ENCODE measurements at places on chromosomes 2 and 18. TPM values are rescaled to one million over a fixed set of nuclear protein-coding genes. Genes with fewer than 3 reads are reported as not detected.

The DLGAP1 gene
- total RNA-seq: 0.09 TPM

The TANC1 gene
- 29.4 TPM for total RNA-seq

The SULT1C2 gene
- total RNA-seq: 0.57 TPM

The FSHR gene
- not detected for total RNA-seq

The TUBA3D gene
- not detected for total RNA-seq

- no peak for DNase-seq
Measured at GRCh38 chr18:67132919-67133318, 383.6 kb downstream of the DSEL start.

DNA sequence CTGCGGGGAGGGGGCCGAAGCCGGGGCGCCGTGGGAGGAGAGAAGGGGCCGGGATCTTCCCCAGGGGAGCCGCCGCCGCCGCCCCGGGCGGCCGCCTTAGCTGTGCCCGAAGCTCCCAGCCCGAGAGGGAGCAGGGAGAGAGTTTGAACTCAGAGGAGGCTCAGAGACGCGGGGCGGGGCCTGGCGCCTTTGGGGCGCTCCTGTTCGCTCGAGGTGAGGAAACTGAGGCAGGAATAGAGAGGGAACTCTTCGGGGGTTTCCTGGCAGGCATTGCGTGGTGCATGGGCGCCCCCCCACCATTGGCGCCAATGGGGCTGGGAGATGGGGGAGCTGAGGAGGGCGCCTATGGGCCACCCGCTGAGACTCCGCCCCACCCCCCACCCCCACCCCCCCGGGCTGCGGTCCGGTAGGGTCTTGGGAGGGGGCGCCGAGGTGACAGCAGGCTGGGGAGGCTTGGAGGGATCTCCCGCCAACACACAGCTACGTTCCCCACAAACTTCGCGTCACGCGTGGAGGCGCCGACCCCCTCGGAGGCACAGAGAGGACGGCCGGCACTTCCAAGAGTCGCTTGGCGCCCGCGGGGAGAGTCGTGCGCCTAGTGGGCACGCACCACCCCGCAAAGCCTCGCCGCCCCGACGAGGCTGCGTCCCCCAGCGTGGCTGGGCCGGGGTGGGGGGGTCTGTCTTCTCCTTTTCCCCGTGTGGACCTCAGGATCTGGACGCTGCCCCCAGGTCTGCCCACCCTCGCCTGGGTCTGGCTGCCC, 680 bp downstream of the CTDSP1 start:
- DNase-seq: no peak

DNA sequence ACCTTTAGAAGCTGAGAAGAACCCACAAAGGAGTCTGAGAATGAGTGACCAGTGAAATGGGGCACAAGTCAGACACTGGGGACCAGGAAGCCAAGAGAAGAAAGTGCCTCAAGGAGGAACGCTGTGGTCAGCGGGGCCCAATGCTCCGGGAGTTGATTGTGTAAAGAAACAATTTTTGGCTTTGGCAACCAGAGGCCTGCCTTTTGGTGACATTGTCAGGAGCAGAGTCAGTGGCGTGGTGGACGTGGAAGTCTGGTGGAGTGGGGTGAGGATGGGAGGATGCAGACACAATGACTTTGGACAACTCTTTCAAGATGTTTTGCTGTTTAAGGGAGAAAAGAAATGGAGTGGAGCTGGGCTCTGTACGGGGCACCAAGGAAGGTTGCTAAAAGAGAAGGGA, 100.2 kb upstream of the SEC11C start:
- DNase-seq: no peak

DNA sequence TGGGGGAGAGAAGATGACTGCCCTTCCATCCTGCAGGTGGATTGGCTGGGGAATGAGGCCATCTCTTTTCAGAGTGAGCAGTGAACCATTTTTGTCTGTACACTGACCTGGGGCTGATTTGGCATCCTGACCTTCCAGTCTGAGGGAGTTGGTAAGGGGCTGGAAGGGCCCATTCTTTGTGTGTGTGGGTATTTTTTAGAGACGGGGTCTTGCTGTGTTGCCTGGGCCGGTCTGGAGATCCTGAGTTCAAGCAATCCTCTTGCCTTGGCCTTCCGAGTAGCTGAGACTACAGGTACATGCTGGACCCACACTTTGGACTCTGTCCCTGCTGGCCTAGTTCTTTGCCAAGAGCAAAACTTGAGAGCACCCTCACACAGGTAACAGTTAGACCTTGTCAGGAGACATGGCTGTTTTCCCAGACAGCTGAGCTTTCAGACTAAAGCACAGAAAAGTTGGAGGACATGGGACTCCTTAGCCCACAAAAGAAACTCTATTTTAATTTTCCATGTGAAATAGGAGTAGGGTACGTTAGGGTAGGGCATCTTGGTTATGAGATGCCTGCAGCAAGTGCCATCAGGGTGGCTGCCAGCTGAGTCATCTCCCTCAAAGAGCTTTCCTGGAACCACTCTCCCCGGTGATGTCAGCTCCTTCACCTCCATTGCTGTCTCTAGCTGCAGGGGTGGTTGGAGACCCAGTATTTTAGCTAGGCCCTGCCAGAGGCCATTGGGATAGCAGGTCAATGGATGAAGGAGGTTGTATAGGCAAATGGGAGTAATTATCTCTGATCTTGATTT, 60.7 kb downstream of the DGKD start:
- no peak for DNase-seq

DNA sequence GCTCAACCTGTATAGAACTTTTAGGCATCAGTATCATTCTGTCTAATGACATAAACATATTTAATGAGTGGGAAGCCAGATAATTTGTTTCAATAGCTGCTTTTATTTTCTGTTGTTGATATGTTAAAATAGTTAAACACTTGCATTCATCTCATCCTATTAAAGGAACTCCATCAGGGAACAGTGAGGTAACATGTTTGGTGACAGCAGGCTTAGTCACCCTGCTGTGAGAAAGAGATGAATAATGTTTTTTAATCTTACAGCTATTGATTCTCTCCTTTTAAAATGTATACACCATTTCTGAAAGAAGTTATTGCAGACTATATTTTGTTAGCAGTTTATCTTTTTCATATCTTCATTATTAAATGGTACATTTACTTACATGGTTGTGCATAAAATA, 123.3 kb upstream of the CWC22 start:
- DNase-seq: no peak

DNA sequence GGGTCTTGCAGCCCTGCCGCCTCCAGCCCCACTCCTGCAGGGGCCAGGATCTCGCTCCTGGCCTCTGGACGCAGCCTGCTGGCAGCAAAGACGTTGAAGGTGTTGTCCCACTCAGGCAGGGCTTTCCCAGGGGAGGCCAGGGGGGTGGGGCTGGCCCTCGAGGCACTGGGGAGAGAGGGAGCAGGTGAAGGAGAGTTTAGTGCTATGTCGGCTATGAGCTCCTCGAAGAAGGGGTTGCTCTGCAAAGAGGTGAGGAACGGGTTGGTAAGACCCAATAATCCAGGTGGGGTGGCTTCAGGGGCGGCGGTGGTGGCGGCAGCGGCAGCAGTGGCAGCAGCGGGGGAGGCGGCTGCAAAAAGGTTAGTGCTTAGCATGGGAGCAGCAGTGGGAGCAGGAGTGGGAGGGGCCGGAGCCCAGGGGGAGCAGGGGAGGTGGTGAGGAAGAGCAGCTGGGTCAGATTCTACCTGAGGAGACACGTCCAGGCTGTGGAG, 9.7 kb upstream of the SFXN5 start:
- DNase-seq: no peak

DNA sequence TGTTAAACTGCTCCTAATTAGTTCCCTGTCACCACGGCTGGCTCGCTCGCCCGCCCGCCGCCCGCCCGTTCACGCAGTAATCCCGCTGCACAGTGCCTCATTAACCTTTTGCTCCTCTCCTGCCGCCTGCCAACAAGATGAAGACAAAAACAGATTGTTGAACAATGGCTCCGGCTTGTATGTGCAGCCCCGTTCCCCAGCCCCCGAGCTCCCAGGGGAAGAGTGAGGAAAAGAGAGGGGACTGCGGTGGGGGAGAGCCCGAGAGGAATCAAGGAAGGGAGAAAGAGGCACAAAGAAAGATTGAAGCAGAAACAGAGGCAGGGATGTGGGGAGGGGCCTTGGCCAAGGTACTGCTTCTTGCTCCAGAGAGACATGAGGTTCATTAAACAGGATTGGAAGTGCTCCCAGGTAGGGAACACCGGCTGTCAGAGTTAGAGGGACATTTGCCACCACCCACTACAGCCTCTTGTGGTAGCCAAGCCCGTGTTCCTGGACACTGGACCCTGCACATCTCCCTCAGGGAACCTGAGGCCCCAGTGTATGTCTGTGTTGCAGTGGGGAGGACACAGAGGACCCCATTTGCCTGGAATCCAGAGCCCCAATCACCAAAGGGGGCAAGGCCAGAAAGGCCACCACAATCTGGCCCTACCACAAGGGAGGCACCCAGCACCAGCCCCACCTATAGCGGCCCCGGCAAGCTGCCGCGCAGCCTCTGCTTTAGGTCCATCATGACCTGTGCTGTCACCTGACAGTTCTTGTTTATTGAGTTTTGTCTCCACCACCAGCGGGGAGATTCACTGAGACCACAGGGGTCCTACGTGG, 38.1 kb downstream of the EMX1 start:
- no peak for DNase-seq

DNA sequence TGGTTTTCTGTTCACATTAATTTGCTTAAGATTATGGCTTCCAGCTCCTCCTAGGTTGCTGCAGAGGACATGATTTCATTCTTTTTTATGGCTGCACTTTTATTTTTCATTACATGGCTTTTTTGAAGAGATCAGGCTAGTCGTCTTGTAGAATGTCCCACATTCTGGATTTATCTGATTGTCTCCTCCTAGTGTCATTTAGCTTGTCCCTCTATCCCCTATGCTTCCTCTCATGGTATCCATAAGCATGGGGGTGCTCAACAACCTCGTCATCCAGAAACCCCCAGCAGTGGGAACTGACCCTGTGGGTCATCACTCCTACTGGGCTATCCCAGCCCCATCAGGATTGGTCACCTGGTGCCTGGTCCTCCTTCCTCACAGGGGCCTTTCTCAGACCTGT, 49.6 kb downstream of the SERTAD2 start:
- no peak for DNase-seq

DNA sequence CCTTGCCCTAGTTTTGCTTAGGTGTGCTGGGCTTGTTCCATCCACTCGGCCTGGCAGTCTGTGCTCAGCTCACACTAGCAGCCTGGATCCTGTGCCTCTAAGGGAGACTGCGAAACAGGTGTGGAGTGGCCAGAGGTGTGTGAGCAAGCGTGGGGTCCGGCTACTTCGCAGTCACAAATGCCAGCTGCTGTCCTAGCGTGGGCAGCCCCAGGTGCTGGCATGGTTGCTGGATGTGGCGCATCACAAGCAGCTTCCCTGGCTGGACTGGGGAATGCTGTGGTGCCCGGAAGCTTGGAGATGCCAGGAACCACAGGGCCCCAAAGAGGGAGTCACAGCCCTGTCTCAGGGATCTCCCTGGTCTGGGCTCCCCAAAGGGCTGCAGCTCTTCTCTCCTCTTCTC, 119.0 kb upstream of the TMEFF2 start:
- no peak for DNase-seq

GRCh38 chr2:127887082-127887775, 1.5 kb upstream of the AMMECR1L start:
- no peak for DNase-seq

GRCh38 chr2:105597806-105598803, 146.6 kb upstream of the NCK2 start:
- DNase-seq: no peak

GRCh38 chr18:66548747-66549146, 55.1 kb downstream of the CDH19 start:
- no peak for DNase-seq

All from esophagus squamous epithelium (tissue), 5 donors.